Stimulated activated CD8-positive, alpha-beta memory T cell treated with anti-CD3 and anti-CD28 coated beads, Interleukin-15, amount 100 ng/mL, for 48 hours (primary cell): ENCODE measurements at places on chromosomes 4 and X.

DNA sequence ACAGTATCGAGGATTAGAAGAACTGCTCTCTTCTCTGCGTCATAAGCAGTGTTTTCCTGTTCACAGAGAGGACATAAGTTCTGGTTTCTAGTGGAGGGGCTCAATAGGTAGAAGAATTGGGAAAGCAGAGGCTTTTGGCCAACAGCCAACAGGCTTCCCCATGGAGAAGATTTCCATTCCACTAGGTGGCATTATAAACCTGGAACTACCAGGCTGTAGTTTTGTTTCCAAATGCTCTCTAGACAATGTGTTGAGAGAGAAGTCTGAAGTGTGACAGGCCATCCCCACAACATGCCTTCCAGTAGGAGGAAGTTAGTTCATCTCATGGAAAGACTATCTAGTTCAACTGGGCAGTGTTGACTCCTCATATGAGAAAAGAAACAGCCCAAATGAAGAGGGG, 63.8 kb upstream of the ANXA10 start:
- no peak for DNase-seq

DNA sequence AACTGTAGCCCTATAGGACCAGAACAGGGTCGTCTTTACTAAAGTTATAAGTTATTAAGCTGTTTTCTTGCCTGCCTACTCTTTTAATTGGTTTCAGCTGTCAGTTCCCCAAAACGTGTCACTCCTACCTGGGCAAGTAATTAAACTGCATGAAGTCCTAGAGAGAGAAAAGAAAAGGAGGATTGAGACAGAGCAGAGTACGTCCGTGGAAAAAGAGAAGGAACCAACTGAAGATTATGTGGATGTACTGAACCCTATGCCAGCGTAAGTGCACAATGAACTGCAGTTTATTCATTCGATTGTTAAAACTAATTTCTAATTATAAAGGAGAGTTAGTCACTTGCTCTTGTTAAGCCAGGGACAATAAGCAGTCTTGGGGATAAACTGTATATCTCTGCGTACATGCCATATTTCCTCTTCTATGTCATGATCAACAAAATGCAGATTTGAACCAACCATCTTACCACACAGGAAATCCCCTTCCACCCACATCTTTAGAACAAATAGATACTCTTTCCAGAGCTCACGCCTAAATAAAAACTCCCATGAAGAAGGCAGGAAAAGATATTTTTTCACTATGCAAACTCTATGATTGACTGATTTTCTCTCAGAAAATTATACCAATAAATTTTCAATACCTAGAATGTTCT, 22.8 kb downstream of the STAP1 start:
- DNase-seq, result no peak

GRCh38 chr4:134201216-134202161, at the start of gene PABPC4L:
Gene PABPC4L (minus strand): TSS chr4:134201789. CDS start chr4:134201019, 770 bp downstream.
- DNase-seq, result no peak

- DNase-seq, result no peak
Observed at GRCh38 chrX:74779175-74779574, 146.1 kb downstream of the NEXMIF start.

DNA sequence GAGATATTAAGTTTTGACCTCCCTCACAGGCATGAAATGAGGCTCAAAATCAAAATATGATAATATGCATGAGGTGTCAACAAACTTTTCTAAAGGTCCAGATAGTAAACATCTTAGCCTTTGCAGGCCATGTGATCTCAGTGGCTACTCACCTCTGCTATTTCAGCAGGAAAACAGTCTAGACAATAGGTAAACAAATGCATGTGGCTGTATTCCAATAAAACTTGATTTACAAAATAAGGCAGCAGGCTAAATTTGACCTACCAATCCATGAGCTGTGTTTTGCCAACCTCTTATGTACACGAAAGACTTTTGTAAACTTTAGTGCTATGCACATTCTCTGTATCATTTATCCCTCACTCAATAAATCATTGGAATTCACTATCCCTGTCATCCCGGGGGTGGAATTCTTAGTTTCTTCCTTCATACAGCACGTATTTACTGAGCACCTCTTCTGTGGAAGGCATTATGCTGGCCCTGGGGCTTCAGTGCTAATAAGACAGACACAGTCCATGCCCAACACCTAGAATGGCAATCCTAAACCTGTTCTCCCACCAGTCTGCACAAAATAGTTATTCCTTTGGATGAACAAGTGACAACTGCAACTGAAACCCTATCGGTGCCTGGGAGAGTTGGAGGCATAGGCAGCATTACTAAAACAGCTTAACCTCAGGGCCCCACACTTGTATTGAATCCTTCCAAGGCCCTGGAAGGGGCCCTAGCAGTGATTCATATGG, 19.9 kb downstream of the MAGEB17 start:
- DNase-seq, result no peak

DNA sequence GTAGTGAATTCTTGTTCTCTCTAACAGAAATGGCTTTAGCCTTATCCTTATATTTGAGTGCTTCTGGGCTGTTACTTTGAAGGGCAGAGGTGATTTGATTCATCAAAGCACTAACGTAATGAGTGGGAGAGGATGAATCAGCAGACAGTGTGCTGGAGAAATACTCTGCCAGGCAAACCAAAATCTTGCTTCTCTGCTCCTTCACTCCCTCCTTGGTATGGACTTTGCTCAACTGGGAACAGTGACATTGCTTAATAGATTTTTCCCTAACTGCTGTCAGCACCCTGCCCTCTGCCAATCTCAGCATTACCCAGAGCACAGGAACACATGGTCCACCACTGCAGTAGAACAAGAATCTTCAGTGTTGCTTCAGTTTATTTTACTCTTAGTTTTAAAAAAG, 56.0 kb downstream of the PDLIM5 start:
- no peak for DNase-seq

DNA sequence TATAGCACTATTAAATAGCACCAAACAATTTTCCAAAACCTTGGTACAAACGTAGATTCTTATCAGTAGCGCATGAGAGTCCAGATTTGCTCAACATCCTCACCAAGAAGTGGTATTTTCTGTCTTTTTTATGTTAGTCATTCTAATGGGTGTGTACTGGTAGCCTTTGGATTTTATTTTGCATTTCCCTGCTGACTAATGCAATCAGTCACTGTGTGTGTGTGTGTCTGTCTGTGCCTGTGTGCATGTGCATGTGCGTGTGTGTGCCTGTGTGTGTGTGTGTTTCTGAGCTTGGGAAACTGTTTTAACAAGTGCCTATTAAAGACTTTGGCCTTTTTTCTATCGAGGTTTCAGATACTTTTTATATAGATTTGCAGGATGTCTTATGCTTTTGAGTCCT, 82.2 kb upstream of the MAGEA10 start:
- DNase-seq, result no peak

- no peak for DNase-seq
Observed at GRCh38 chrX:1455948-1456280, 3.2 kb upstream of the ASMTL start.

- DNase-seq, result no peak
Observed at GRCh38 chrX:14738643-14739042, 134.2 kb downstream of the FANCB start.

DNA sequence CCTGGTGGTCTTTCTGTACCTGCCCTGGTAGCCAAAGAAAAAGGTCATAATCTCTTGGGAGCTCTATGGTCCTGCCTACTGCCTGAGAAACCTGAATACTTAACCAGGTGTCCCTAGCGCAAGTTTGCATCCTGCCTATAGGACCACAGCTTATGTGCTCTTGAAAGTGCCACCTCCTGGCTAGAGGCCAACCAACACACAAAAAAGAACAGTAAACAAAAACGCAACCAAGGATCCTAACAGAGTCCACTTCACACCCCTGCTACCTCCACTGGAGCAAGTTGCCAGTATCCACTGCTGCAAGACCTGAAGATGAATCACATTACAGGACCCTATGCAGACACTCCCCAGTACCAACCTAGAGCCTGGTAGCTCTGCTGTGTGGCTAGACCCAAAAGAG, 103.2 kb upstream of the PABPC5 start:
- DNase-seq, result no peak

DNA sequence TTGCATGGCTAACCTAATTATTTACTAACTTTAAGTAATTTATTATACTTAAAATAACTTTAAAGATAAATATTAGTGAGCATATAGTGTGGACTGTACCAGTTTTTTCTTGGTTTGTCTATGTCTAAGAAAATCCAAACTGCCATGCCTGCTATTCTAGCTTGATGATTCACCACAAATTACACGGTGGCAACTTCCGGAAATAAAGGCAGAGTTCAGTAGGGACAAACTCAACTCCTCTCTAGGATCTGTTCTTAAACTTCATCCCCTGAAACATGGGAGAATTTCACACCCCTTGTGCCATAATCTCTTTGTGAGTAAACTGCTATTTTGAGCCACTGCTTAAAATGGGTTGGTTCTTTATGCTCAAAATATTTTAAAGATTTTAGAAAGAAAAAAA, 213.6 kb upstream of the NRK start:
- no peak for DNase-seq

DNA sequence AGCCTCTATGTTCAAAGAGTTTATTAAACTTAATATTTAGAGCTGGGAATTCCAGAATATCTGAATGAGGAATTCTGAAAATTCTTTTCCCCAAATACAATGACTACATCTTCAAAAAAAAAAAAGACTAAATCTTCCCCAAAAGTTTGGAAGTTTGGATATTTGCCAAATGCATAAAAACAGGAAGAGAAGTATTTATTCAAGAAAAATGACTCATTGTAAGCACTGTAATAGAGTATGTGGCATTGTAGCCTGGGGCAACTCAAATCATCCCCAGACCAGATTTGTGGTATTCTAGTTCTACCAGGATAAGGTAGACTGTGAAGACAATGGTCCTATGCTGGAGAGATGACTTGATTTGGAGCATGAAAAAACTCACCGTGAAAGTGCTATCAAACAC, 78.5 kb upstream of the PDHA2 start:
- no peak for DNase-seq

DNA sequence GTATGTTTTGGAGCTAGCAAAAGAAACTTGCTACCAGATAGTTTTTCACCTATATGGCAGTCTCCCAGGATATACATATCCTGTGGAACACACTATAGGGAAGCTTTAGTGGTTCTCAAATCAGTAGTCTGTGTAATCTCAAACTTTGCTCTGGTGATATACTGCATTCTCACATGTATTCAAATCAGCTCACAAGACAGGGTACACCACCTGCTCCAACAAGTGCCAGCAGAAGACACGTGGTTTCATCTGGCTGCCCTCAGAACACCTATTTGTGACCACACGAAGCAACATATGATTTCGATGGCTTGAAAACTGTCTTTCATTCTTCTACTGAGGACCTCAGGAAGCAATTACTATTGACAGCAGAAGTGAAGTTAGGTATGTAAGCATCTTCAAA, 37.7 kb downstream of the BCLAF3 start:
- DNase-seq, result no peak

GRCh38 chrX:100379388-100379986, 30.6 kb downstream of the PCDH19 start:
- no peak for DNase-seq

- DNase-seq, result no peak
Observed at GRCh38 chr4:25182937-25183336, 22.7 kb upstream of the SEPSECS start.

- no peak for DNase-seq
Observed at GRCh38 chr4:43471950-43472349, 579.4 kb downstream of the GRXCR1 start.

DNA sequence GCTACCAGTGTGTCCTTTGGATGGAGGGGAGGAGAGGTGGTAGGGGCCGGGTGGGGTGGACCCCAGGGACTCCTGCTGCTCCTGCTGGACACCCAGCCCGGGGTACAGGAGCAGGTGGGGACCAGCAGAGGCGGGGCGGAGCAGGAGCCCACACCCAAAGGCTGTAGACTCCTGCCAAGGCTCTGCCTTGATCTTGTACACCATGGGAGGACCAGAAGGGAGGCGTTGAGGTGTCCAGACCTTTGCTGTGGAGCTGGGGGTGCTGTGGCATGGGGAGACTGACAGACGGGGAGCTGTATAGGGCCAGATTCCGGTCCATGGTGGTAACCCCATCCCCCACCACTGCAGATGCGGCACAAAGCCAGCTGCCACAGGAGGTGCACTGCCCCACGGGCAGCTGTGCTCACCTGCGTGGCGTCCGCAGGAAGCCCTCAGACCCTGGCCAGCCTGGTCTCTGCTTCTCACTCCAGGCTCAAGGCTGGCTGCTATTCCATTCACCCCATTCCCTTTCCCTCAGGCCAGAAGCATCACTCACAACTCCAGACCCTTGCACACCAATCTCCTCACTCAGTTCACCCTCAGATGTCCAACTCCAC, 5.0 kb upstream of the SLC26A1 start:
- DNase-seq, result no peak

DNA sequence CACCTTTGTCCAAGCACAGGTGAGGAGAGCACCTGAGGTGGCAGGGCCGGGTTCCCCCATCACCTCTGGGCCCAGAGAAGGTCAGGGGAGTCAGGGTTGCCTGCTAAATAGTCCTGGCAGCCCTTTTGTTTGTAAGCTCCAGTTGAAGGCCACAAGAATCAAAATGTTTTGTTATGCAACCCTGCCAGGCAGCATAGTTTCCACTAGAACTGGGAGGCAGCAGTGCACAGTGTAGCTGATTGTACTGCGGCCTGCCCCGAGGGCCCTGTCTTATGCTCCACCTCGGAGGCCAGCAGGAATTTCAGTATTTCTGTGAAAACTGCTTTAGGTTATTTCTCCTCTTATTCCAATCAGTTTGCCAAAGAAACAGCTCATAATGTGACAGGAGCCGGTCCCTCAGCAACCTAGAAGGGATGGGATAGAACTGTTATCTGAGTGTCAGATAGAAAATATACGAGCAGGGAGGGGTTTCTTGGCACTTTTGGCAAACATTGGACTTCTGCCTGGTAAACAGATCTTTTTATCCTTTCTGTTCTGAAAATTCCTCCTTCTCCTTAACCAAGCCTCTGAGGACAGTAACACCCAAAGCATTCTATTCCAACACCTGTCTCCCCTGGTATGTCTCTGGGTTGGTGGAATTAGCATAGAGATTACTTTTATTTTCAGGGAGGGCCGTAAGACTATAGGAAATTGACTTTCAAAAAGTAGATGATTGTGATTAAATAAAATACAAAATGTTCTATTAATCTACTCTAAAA, 93.6 kb downstream of the LNX1 start:
- no peak for DNase-seq

DNA sequence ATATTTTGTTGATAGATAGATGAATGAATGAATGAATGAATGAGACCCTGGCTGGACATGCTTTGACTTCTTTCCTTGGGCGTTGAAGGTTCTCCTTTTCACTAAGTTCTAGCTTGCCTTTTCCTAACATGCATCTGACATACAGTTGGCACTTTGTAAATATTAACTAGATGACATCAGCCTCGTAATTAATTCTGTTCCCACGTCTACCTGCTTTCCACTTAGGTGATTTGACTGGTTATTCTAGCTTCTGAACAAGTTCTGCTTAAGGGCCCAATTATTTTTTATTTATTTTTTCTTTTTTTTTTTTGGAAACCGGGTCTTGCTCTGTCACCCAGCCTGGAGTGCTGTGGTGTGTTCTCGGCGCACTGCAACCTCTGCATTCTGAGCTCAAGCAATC, 13.9 kb upstream of the RASL11B start:
- no peak for DNase-seq

GRCh38 chrX:148664995-148665394, 164.6 kb downstream of the AFF2 start:
- DNase-seq, result no peak

- DNase-seq, result no peak
Observed at GRCh38 chrX:10570601-10571000, 49.8 kb downstream of the MID1 start.
